Right atrium auricular region (tissue), 2 donors: ENCODE measurements at places on chromosomes 12 and 14. TPM values are rescaled to one million over a fixed set of nuclear protein-coding genes. Genes with fewer than 3 reads are reported as not detected.
A peak's percentile ranks its signal among the peaks of the same experiment; 100 is the strongest.

The LRTM2 gene
- total RNA-seq, result not detected

The CLMN gene
- total RNA-seq, result 3.4 TPM

The ACSM4 gene
- total RNA-seq, result not detected

The CLEC1A gene
- 0.93 TPM for total RNA-seq

The TAS2R9 gene
- not detected for total RNA-seq

The ITGB7 gene
- total RNA-seq, result not detected

The MIPOL1 gene
- 4.9 TPM for total RNA-seq

The CPNE6 gene
- not detected for total RNA-seq

The SLC5A8 gene
- not detected for total RNA-seq

The KRT8 gene
- total RNA-seq, result 271 TPM

The SLC25A21 gene
- total RNA-seq, result 0.55 TPM

The SCN8A gene
- total RNA-seq, result 0.24 TPM

The ZNF605 gene
- total RNA-seq, result 11.7 TPM

The VRTN gene
- not detected for total RNA-seq

The ATP2A2 gene
- 1,597 TPM for total RNA-seq

- no peak for DNase-seq
Observed at GRCh38 chr12:105374303-105374702, 43.8 kb downstream of the C12orf75 start.

- DNase-seq, result no peak
Observed at GRCh38 chr12:321606-322326, 59.1 kb upstream of the SLC6A13 start.

GRCh38 chr12:12017798-12018197 lies 52.9 kb upstream of the BCL2L14 start:
- DNase-seq, result no peak

GRCh38 chr14:80570930-80571298 lies 359.6 kb upstream of the DIO2 start:
- no peak for DNase-seq

DNA sequence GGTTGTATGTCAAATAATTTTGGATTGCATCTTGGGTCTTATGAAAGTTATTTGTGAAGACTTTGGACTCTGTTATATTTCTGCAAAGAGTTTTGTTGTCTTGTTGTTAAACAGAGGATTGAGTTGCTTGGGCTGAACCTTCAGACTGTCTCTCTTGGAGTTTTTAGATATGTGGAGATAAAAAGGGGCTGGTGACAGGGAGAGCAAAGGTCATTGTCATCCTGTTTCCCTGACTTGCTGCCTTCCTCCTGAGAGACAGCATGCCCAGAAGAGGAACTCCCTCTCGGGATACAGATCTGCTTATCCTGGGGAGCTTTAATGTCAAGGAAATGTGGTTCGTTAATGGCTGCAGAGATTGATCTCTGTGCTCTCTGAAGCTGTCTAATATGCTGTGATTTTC lies 47.6 kb upstream of the RFLNA start:
- no peak for DNase-seq

- DNase-seq, result peak; percentile 34
Observed at GRCh38 chr14:100904307-100905087, 975 bp upstream of the RTL1 start.

- DNase-seq, result no peak
Observed at GRCh38 chr14:55349565-55349964, 62.1 kb downstream of the ATG14 start.

GRCh38 chr12:42785944-42786343 lies 196.4 kb upstream of the PRICKLE1 start:
- DNase-seq, result no peak

DNA sequence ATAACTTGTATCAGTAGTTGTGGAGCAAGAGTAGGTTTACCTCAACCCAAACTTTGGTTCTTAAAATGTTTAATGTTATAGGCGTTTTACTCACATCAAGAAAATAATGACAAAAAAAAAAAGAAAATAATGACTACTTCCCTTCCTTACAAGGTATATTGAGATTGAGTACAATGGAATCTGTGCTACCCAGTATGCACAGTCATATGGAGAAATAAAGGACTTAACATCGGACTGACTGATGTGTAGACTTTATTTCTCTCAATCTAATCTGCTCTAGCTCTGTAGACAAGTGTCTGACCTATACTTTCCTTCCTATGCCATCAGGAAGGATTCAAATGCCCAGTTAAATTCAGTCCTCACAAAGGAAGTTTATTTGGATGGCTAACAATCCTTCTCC lies 14.4 kb downstream of the MUCL1 start:
- DNase-seq, result no peak

GRCh38 chr12:132289356-132290202 lies 39.8 kb downstream of the GALNT9 start:
- no peak for DNase-seq

- no peak for DNase-seq
Observed at GRCh38 chr14:24843494-24843893, 206.5 kb downstream of the STXBP6 start.

DNA sequence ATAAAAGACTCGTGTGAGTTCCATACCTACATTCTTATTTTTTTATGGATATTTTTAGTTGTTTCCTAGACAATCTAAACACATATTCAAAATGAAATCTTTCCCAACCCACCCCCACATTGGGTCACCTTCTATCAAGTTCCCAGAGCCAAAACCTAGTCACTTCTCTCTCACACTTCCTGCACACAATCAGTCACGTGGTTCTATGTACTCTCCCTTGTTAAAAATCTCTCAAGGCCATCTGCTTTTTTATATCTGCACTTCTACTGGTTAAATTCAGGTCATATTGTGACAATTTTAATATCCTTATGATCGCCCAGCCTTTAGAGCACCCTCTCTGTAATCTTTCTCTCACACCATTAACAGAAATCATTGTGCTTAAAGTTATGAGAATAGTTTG lies 175.0 kb upstream of the SYT10 start:
- DNase-seq, result no peak

GRCh38 chr14:102985665-102986064 lies 63.2 kb downstream of the AMN start:
- DNase-seq, result no peak

DNA sequence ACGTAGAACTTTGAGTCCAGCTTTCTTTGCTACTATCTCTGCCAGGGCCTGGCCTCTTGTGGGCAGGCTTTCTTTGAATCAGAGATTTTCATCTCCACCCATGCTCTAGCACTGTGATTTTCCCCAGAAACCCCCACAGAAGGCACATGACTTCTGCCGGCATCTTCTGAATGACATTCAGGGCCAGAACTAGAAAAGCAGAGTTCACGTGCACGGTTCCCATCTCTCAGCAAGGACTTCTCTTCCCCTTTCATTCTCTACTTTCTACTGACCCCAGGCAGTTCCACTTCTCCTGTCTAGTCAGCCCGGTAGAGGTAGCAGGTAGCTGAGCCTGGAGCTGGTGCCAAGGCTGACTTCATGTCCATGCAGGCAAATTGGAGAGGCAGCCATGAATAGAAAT lies 26.9 kb downstream of the BATF start:
- no peak for DNase-seq

GRCh38 chr12:92206596-92206995 lies 61.0 kb upstream of the BTG1 start:
- DNase-seq, result no peak

DNA sequence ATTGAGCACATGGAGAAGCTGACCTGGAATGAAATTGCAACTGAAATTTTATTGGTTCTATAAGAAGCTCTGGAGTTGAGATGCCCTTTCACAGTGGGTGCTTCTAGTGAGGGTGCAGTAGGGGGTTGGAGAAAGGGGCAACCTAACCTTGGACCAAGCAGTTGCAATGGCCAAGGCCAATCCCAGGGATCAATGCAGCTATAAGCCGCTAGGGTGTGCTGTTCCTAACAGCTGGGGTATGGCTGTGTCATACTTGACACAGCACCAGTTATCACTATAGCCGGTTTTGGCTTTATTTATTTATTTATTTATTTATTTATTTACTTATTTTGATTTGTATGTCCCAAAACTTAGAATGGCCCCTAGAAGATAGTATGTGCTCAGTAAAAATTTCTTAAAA lies 505.9 kb downstream of the FLRT2 start:
- DNase-seq, result no peak

GRCh38 chr14:102491786-102492530 lies 17.6 kb downstream of the ANKRD9 start:
- no peak for DNase-seq

DNA sequence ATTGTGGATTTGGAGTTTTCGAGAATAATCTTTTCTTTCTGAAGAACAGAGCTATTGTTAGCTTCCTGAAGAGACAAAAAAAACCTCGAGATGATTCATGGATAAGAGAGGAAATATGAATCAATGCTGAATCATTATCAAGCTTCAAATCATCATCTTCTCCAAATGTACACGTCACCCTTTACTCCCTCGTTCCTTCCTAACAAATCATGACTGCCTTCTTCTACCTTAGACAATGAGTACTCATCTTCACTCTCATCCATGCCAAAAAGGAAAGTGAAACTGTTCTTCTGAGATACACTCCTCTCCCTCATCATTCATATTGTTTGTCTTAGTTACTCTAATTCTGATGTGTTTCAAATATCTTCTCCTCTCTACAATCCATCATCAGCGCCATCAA lies 1115.8 kb upstream of the ATXN7L3B start:
- DNase-seq, result no peak

- DNase-seq, result no peak
Observed at GRCh38 chr12:74889563-74890236, 319.9 kb downstream of the KCNC2 start.

- no peak for DNase-seq
Observed at GRCh38 chr14:49986343-49987014, 93.6 kb downstream of the ARF6 start.

- DNase-seq, result no peak
Observed at GRCh38 chr12:54251667-54252284, 28.1 kb downstream of the CBX5 start.

DNA sequence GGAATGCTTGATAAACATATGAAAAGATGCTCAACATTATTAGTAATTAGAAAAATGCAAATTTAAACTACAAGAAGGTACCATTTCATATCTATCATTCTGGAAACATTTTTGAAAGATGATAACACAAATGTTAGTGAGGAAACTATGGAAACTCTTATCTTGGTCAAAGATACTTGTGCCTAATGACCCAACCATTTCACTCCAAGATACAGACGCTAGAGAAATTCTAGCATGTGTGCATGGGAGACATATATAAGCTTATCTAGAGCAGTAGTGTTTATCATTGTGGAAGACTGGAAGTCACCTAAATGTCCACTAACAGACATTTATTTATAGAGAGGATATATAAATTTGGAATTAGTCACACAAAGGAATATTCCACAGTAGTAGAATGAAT lies 143.1 kb upstream of the HMGA2 start:
- no peak for DNase-seq

- no peak for DNase-seq
Observed at GRCh38 chr12:54360717-54361456, 3.4 kb downstream of the GPR84 start.

DNA sequence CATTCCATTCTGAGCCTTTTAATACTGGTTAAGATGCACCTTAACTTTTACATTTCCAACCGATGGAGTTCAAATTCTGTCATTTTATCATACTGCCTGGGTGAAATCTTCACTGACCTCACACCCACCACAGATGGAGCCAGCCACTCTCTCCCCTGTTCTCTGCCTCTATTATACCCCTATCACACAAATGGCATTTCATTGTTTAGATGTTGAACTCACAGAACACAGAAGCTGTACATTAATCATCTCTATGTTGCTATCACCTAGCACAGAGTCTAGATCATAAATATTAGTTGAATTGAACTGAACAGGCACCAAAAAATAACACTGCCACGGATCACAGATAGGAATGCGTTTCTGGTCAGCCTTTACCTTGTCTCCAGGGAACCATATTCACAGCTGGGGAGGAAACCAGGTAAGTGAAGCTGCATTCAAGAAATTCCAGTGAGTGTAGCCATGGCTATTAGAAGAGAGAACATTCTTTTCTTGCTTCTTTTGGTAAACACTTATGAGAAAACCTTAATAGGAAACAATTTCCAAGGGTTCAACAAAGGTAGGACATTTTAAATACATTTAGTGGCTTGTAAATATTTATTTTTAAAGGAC lies 194.9 kb upstream of the RMST start:
- DNase-seq, result no peak

GRCh38 chr12:21527451-21528180 lies 1.5 kb downstream of the SPX start:
- DNase-seq, result no peak

DNA sequence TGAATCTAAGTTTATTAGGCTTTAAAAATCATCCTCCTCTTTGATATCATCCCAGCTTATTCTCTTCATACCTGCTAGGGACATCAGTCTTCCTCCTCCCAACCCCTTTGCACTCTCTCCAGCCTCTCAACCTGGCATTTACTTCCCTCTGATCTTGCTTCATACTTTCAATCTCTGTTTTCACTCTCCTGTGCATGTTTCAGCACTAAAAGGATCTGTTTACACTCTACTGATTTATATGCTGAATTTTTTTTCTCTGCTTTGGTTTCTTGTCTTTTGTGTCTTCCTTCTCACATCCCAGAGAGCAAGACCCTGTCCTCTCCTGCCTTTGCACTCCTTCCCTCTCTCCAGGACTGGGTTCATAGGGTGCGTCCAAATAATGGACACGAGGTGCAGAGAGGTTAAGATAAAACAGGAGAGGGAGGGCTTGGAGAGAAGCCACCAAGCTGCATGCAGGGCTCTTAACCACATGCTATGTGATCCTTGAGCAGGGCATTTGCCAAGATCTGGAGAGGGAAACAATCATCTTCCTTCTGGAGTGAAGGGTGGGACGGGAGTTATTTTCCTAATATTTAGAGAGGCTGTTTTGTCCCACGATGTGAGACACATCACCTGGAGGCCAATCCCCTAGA lies 3.0 kb upstream of the CISTR start:
- no peak for DNase-seq

DNA sequence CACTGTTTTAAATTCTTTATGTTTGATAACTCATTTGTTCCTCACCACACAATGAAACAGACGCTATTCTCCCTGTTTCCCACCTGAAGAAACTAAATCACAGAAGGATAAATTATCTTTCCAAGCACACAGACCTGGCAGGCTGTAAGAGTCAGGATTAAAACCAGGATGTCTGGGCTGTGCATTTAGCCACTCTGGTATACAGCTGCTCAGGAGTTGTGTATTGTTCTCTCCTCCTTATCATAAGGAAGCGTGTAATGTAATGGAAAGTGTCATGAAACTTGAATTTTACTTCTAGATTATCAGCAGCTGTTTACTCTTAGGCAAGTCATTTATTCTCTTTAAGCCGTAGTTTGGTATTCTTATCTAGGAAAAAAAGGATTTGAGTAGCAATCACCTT lies 154.8 kb upstream of the LRIG3 start:
- no peak for DNase-seq
